ENCODE measurements at places on chromosomes 6 and 20.

DNA sequence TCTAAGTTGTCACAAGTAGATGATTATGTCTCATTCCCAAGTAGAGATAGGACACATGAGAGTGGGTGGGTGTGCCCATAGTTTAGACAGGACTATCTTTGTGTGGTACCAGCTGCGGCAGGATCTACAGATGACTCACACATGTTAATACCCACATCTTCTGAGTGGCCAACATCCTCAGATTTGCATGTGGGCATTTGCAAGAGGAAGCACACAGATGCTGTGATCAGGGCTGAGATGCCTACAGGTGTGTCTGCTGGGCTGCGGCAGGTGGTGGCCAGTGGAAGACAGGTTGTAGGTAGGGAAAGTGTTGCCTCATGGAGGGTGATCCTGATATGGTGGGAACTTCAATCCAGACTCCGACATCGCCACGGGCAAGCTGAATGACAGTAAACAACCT lies 50.8 kb downstream of the UTRN start:
- DNase-seq, result no peak

DNA sequence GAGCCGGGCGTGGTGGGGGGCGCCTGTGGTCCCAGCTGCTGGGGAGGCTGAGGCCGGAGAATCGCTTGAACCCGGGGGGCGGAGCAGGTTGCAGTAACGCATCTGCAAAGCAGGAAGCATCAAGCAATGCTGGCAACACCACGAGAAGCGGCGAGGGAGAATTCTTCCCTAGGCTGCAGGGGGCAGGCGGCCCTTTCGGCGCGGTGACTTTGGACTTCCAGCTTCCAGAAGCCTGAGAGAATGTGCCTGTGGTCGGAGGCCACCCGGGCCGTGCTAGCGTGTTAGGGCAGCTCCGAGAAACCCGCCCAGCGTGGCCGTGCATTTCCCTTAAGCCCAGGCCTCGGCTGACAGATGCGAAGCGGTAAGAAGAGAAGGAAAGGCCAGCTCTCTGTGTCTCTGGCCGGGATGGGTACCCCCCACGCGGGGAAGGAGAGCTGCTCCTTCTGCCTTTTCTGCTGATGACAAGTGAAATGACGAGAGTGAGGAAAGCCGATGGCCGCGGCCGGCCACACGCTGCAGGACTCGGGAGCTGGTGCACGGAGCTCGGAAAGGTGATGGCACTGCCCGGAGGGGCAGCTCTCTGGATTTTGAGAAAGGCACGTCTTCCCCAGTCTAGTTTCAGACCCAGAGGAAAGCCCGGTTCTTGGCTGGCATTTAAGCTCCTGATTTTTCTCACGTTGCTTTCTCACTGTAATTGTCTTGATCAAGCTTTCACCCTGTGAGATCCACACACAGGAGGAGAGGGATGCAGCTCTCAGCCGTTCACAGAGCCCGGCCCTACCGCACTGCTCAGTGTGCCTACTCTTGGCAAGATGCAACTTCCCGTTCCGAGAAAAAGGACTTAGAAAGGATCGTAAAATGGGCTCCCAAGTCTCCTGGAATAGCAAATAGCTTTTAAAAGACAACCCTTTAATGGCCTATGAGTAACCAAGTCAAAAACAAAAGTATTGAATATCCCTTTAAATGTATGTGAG lies 68.3 kb upstream of the EXOC2 start:
- DNase-seq, result no peak

GRCh38 chr6:153976921-153977693 lies 61.9 kb upstream of the OPRM1 start:
- no peak for DNase-seq

- DNase-seq, result no peak
These were observed 94.6 kb downstream of the LRRC1 start for GRCh38 chr6:53889365-53889764.

DNA sequence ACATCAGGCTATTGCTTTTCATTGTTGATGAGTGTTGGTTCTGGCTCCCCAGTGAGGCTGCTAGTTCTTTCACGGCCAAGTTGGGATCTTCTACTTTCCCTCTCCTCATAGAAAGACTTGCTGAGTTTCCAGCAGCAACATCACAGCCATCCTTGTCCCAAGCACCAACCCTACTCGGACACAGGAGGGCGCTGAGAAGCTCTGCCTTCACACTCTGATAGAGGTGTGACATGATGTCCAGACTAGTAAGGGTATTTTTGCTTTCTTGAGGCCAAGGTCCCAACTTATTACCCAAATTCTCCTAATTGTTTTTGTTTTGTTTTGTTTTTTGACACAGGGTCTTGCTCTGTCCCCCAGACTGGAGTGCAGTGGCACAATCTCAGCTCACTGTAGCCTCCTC lies 3.0 kb upstream of the GCM1 start:
- no peak for DNase-seq

DNA sequence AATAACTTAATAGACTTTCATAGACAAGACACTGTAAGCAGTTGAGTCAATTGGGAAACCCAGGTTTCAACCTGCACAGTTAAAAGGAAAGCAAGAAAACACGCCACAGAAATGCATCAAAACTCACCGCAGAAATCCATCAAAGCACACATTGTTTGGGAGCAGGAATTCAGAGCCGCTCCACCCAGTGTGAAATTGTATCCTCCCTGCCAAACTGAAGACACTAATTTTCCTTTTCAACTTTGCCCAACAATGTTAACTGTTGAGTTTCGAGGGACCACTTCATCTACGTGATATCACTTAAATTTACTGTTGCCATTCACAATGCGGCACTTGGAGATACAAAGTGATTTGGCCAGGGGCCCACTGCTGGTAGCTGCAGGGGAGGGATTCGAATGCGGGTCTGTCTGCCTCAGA lies 92.7 kb downstream of the DACT2 start:
- no peak for DNase-seq

GRCh38 chr20:46965477-46965876 lies 70.8 kb downstream of the EYA2 start:
- DNase-seq, result peak; percentile 94

DNA sequence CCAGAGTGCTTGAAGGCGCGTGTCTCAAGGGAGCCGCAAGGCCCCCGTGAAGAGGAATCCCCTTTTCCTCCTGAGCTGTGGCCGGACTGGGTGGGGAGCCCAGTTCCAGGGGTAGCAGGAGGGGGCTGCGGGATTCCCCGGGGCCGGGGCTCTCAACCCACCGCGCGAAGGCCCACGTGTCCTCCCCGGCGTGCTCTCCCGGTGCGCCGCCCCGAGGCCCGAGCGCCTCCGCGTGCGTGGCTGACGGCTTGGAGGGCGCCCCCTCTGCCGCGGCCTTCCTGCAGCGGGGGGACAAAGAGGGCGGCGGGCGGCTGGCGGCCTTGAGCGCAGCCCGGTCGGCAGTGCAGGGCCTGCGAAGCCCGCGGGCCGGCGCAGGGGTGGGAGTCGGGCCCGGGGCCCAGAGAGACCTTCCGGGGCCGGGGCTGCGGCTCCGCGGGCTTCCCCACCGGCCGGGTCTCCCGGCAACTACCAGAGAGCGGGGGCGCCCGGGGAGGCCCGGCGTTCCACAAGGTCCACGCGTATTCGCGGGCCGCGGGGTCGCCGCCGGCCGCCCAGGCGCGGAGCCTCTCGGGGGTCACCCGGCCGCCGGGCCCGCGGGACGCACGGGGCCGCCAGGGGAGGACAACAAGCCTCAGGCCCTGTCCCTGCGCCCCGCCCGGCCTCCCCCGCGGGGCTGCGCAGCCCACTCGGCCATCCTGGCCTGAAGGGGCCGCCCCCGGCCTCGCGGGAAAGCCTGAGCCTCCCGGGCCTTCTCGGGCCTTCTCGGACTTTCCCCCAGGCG lies at the start of gene FAM217A:
FAM217A (minus strand) TSS at position 447 of the 781 bp plus-strand sequence. CDS start 1,723 bp downstream, outside the sequence.
- DNase-seq, result no peak

- peak; percentile 0 for DNase-seq
These were observed 564.4 kb downstream of the HAO1 start for GRCh38 chr20:7375905-7376304.

- no peak for DNase-seq
These were observed 78.2 kb upstream of the PTPRK start for GRCh38 chr6:128598571-128598970.

DNA sequence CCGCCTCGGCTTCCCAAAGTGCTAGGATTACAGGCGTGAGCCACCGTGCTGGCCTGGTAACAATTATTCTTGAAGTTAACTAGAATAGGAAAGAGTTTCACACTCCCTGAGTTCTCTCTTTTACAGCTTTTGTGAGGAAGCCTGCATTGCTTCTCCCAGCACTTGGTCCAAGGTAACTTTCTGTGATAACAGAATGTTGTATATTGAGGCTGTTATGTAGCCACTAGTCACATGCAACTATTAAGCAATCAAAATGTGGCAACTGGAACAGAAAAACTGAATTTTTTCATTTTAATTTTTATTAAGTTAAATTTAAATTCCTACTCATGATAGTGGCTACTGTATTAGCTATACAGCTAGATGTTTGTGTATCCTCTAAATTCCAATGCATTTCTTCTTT lies 2.5 kb downstream of the TRIM38 start:
- DNase-seq, result no peak

DNA sequence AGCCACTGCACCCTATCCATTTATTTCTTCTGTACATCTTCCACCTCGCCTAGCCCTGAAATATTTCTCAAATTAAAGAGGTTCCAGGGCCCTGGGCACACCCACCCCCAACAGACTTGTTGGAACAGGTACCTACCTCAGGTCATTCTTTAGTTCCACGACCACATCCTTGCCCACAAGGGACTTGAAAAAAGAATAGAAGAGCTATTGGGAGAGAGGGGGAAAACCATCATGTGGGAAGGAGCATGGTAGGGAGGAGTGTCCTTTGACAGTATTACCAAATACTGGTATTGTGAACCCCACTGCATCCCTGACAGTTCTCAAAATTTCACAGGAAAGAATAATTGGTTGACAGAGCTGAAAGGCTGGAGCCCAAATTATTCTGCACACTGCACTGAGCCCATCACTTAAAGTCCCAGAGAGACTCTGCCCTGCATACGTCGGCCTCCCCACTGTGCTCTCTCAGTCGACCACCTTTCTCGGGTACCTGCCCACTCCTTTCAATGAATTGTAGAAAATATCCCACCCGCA lies 762 bp downstream of the LSM2 start:
- no peak for DNase-seq

GRCh38 chr6:96151707-96152106 lies 135.9 kb downstream of the FUT9 start:
- no peak for DNase-seq

- DNase-seq, result no peak
These were observed 21.7 kb downstream of the TGM6 start for GRCh38 chr20:2402271-2402980.

GRCh38 chr6:40654828-40655227 lies 67.7 kb upstream of the LRFN2 start:
- no peak for DNase-seq

DNA sequence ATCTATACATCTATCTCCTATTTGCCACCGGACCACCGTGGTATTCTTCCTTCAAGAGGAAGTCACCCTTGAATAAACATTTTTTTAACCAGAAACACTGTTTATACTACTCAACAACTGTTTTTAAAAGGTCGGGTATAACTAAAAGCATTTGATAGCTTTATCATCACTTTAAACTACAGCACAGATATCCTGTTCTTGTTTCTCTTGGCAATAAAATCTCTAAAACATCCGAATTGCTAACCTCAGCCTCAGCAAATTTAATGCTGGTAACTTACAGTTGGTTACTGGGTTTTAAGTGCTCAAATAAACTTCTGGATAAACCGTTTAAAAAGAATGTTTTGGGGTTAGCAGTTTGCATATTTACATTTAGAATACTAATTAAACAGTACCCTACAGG lies 20.4 kb downstream of the ZUP1 start:
- DNase-seq, result no peak

DNA sequence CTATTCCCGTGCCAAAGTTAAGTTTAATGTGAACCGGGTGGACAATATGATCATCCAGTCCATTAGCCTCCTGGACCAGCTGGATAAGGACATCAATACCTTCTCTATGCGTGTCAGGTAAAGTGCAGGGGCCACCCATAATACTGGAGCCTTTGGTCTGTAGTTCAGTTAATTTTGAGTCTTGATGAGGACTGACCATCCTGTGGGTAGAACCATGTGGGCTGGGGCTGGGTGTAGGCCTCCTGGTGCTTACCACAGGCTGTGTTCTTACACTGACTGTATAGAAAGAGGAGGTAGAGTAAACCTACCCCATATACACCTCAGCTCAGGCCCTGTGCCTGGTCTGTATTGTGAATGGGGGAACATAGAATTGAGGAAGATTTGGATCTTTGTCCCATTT lies 2.4 kb downstream of the NOP56 start:
- no peak for DNase-seq

GRCh38 chr20:45500022-45500421 lies 15.4 kb downstream of the SPINT3 start:
- no peak for DNase-seq

DNA sequence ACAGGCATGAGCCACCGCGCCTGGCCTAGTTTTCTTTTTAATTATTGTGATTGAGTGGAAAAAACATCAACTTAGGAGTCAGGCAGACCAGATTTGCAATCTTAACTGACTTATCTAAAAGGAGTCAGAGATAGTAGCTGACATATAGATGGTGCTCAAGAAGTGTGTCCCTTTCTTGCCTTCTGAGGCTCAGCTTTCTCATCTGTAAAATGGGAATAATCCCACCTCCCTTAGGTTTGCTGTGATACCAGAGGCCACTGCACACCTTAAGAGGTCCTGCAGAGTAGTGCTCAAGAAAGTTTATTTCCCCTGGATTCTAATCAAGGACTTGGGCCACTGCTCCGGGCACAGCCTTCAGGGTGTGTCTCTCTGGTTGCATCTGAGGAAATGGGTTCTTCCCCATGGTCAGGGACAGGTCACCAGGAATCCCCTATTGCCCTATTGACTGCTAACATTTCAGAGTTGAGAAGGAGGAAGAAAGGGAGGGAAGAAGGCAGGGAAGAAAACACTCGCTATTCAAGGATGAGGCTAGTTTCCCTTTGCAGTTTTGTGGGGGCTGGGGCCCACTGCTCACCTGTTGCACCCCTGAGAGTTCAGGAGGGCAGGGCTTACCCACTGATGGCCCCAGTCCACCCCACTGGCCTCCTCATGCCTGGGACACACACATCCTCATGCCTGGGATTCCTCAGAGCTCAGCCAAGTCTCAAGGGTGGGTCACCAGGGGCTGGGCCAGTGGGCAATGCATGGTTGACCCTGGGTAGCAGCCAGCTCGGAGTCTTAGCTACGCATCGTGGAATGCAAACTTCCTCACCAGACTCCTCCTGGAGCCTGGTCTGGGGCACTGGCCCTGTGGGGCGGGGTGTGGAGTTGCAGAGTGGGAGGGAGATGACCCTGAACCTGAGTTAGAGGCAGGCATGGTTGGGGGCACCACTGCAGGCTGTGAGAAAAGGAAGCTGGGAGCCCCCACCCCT lies 21.2 kb downstream of the C6orf132 start:
- DNase-seq, result no peak

GRCh38 chr20:58669287-58670006 lies 18.4 kb downstream of the STX16 start:
- no peak for DNase-seq

- no peak for DNase-seq
These were observed 245.3 kb downstream of the OGFRL1 start for GRCh38 chr6:71533939-71534379.

GRCh38 chr6:169788809-169789145 lies 37.4 kb downstream of the ERMARD start:
- DNase-seq, result no peak

DNA sequence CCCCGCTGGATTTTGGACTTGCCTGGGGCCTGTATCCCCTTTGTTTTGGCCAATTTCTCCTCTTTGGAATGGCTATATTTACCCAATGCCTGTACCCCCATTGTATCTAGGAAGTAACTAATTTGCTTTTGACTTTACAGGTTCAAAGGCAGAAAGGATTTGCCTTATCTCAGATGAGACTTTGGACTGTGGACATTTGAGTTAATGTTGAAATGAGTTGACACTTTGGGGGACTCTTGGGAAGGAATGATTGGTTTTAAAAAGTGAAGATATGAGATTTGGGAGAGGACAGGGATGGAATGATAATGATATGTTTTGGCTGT lies 1220.3 kb upstream of the CITED2 start:
- no peak for DNase-seq

GRCh38 chr6:47235964-47236760 lies 73.5 kb downstream of the TNFRSF21 start:
- DNase-seq, result peak; percentile 80
